Mesothelial cell of epicardium (in vitro differentiated cells): ENCODE measurements at places on chromosomes 4 and X. TPM values are rescaled to one million over a fixed set of nuclear protein-coding genes. Genes with fewer than 3 reads are reported as not detected.

DNA sequence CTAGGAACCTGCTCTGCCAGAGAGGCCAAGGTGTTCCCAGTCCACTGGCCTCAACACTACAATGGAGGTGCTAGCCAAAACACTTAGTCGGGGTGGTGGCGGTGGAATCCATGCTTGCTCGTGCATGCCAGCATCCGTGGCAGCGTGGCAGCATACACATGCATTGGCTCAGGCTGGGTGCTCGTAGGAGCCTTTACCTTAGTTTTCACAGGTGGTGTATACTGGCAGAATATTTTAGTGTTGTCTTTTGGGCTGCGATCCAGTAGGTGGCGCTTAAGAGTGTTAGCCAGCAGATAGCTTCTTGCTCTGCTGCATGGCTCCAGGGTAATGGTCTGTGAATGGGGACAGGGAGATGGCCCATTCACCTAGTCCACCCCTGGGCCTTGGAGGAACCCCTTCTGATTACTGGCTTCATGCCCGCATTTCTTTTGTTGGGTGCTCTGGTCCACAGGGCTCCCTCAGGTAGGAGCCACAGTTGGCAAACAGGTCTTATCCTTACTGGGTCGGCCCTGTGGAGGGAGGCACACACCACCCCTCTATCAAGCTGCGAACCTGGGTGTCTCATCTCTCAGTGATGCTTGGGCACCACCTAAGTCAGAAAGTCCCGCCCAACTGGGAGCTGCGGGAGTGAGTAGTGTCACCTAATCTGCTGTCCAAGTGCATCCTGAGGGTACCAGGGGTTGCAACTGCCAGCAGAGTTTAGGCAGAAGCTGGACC lies 40.0 kb downstream of the RIPPLY1 start:
- no peak for DNase-seq

The TMEM131L gene
- 11.0 to 13.9 TPM (median 11.4 TPM) in 3 replicates for total RNA-seq

The LRIT3 gene
- 0.14 to 0.29 TPM (median 0.16 TPM) in 3 replicates for total RNA-seq

The C1QTNF7 gene
- total RNA-seq = 3.9 to 4.4 TPM (median 4.1 TPM) in 3 replicates

The PLS3 gene
- 417 to 443 TPM (median 428 TPM) in 3 replicates for total RNA-seq

The TAF7L gene
- total RNA-seq = 0.36 to 0.53 TPM (median 0.45 TPM) in 3 replicates
